CD4-positive, alpha-beta T cell treated with Interleukin-17A for 1 hour (primary cell): ENCODE measurements at places on chromosomes 7 and 10.
A peak's percentile ranks its signal among the peaks of the same experiment; 100 is the strongest.

DNA sequence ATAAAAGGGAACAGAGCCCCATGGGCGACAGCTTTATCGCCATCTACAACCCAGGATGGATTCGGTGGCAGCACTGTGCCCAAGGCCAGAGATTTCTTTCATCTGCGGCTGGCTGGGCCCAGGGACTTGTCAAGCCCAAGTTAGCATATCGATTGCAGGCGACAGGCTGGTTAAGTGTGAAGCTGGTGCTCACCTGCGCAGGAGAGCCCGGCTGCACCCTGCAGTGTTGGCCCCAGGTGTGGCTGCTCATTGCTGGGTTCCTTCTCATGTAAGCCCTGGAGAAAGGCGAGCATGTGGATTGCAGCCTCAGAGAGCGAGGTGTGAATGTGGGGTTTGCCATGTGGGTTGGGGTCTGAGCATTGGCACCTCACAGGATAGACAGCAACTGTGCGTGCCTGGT, 40.6 kb upstream of the LRRC4 start:
- DNase-seq, result no peak

- DNase-seq, result no peak
Measured at GRCh38 chr7:9204571-9204970, 771.2 kb downstream of the NXPH1 start.

- no peak for DNase-seq
Measured at GRCh38 chr10:80414142-80414895, 6.0 kb downstream of the PRXL2A start.

DNA sequence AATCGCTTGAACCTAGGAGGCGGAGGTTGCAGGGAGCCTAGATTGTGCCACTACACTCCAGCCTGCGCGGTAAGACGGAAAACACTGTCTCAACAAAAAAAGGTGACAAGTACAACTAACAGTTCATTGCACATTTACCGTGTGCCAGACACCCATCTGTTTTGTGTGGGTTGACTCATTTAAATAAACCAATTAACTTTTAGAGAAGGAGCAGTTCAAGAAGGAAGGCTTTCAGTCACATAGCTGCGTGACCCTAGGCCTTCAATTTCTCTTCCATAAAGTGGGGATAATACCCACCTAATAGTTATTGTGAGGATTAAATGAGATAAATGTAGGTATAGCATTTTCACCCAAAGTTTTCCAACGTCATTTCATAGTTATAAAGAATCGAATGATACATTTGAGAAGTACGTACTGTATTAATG, 52.3 kb upstream of the KDM7A start:
- DNase-seq, result peak; percentile 57

DNA sequence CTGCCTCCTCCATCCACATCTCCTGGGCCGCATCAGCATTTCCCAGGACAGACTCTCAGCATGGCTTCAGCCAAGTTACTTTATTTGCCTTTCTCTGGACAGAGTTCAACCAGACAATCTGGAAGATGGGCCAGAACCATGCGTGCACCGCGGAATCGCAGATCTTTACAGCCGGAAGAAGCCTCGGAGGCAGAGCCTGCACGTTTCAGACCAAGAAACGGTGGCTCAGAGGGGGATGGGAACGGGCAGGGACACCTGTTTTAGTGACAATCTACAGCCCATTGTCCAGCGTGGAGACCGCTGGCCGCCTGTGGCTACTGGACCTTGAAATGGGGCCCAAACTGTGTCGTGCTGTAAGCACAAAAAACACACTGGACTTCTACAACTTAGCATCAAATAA, 3.5 kb downstream of the VIPR2 start:
- no peak for DNase-seq

DNA sequence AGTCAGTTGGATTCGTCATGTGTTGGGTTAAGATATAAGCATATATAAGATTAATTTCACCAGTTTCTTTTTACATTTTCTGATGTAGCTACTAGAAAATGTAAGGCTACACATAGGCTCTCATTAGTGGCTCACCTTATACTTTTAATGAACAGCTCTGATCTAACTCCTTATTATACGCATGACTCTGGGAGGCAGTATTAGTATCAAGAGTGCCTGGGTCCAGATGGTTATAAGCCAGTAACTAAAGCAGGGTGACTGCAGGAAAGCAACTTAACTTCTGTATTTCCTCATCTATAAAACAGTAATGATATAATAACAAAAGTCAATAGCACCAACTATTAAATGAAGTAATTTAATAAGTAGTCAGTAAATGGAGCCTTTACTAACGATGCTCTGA, 1.4 kb upstream of the ELMO1 start:
- DNase-seq, result no peak
